ENCODE measurements at places on chromosomes 4 and X. TPM values are rescaled to one million over a fixed set of nuclear protein-coding genes. Genes with fewer than 3 reads are reported as not detected.

Gene SPANXN3
- not detected for total RNA-seq

Gene KLB
- not detected for total RNA-seq

Gene PDGFRA
- total RNA-seq, result not detected

Gene DCAF8L2
- not detected for total RNA-seq

Gene PRRG1
- total RNA-seq, result not detected

Gene TCEAL5
- total RNA-seq, result not detected

Gene MAGEB17
- not detected for total RNA-seq

Gene UGT2B28
- not detected for total RNA-seq

Gene MID1IP1
- total RNA-seq, result 42.7 TPM

Gene SYP
- total RNA-seq, result 0.58 TPM

Gene FGD1
- 0.11 TPM for total RNA-seq

Gene GC
- total RNA-seq, result not detected

Gene ASB9
- total RNA-seq, result 0.33 TPM

Data from naive thymus-derived CD8-positive, alpha-beta T cell (primary cell).